ENCODE measurements at places on chromosomes 13 and 19.
A peak's percentile ranks its signal among the peaks of the same experiment; 100 is the strongest.

GRCh38 chr13:40515702-40516101 is 150.7 kb downstream of the FOXO1 start:
- no peak for DNase-seq

GRCh38 chr13:30806784-30807183 is 71.4 kb downstream of the ALOX5AP start:
- no peak for DNase-seq

DNA sequence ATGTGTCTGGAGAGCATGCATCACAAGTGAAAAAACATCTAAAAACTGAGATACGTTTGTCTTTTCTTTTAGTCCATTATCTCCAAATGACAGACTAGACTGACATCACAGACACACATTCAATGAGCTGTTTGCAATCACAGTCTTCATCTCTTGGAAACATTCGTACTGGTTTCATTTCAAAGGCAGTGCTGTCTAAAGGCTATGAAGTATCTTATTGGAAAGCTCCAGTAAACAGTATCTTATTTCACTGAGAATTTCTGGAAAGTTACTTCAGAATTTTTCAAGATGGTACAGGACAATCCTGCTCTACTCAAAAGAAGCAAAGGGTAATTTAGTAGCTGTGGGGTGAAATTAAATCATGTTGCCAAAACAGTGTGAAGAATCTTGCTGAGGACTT is 53.5 kb upstream of the TNFRSF19 start:
- DNase-seq = no peak

DNA sequence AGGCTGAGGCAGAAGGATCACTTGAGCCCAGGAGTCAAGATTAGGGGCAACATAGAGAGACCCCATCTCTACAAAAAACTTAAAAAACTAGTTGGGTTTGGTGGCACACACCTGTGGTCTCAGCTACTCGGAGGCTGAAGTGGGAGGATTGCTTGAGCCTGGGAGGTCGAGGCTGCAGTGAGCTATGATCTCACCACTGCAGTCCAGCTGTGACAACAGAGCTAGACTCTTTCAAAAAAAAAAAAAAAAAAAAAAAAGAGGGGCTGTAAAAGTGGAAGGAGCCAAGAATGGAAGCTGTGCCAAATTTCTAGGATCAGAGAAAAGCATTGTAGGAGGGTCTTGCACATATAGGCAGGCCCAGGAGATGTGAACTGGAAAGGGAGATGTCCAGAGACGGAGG is 9.6 kb downstream of the DNASE2 start:
- DNase-seq = no peak

DNA sequence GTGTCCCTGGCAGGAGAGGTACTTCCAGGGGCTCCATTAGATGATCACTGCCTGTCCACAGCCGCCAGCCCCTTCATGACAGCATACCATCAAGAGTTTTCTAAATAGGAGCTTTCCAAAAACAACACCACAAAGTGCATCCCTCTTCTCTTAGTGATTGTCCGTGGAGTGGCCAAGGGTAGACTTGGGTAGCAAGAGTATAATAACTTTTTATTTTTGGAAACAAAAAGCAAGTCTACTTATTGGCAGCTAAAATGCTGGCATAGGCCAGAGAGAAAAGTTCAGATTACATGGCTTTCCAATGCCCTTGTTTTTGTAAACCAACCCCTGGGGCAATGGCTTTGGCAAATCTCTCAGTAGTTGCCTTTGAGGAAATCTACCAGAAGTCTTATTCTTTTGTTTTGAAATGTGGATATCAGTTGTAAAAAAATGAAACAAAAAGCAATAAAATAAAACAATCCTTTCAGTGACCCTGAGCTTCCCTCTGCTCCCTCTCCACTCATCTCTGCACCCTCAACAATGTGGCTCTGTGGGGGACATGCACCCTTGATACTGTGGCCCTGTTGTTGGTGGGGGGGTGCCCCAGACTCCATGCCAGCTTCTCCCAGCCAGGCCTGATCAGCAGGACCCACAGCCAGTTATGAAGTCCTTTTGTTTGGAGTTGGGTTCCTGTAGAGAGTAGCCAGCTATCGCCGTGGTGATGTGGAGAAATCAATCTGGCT is 294.1 kb downstream of the DLEU7 start:
- no peak for DNase-seq

DNA sequence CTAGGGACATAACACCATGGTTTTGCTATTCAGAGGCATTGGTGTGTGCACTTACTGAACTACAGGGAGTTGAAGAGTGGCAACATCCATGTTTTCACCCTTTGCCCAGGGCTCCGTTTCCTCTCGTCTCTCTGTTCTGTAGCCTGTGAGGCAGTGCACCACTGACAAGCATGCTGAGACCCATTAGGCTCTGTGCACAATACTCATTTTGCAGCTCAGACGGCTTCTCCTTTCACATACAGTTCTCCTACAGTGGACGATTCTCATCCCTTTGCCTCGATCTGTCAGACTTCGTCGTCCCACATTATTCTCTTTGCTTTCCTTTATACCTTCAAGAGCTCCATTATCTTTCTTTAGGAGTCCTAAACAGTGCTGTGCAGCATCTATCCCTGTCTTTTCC is 403.7 kb downstream of the MYO16 start:
- DNase-seq = no peak

DNA sequence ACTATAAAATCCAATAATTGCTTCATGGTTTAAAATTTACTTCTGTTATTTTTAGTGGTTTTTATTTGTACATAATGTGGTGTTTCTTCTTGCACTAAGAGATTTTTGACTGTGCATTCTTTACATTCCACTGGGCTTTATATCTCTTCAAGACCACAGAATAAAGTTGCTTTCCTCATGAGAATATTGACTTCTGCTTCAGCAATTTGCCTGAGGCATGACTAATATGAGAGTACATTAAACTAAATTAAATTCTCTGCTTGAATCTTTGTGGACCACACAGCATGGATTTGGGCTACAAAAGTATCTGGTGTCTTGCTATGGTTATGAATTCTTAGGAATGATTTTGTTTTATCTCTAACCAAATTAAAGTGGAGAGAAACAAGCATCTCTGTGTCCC is 1463.4 kb upstream of the PCDH20 start:
- DNase-seq = no peak

GRCh38 chr19:19524053-19524452 is 4.7 kb upstream of the YJEFN3 start:
- no peak for DNase-seq

- no peak for DNase-seq
Measured at GRCh38 chr13:21137696-21138095, 38.7 kb downstream of the SKA3 start.

DNA sequence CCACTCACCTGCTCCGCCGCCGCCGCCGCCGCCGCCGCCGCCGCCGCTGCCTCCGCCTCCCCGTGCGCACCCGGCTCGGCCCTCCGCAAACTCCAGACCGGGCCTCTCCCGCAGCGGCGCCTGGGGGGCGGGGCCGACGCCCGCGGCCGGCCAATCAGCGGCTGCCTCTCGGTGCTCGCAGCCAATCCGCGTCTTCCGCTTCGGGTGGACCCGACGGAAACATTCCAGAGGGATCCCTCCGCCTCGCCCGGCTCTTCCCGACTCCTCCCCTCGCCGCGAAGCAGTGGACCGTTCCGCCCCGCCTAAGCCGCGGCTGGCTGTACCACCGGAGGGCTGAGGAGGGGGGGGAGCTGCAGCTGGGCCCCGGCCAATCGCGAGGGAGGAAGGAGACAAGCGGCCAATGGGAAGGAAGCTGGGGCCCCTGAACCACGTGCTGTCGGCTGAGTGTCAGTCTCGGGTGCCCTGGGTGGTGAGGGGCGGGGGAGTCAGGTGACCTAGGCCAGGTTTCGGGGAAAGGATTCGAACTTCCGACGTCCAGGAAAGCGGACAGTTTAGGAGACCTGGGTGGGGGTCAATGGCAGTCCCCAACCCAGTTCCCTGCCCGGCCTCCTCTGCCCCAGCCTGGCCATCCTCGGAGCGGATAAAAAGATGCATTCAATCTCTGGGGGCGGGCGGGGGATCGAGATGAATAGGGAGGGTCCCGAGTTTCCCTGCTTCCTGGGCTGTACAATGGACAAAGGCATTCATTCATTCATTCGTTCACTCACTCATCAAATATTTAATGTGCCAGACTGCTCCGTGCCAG is at the start of gene GIPC1:
TSS of gene GIPC1 (minus strand) at position 99 of the 805 bp plus-strand sequence. CDS start 13,151 bp downstream, outside the sequence.
- DNase-seq = peak; percentile 100

DNA sequence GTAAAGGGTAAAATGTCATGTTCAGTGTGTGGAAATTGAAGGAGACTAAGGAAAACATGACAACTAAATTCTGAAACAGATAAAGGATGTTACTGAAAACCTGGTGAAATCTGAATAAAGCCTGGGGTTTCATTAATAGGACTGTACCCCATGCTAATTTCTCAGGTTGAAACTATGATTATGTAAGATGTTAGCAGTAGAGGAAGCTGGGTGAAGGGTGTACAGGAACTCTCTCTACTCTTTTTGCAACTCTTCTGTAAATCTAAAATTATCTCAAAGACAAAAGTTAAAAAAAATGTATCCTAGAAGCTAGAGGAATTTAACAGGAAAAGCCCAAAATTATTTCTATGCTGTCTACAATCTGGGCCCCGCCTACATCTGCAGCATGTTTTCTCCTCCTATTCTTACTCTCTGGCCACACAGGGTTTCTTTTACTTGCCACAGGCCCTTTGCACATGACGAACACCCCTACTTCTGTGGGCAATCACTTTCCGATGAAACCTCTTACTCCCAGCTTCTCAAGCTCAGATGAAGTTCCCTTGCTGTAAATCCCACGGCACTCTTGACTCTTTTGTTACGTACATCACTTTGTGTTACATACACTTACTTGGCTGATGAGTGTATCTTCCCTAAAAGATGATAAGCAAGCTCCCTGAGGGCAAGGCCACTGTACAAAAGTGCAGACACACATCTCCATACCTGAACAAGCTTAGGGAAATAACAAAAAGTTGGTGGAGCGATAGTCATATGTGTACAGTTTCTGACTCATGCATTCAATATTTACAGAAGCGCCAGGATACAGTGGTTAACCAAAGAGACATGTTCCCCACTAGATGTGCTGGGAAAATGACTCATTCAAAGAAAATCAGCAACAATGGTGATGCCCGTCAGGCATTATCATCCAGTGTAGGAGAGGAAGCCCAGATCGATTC is 32.6 kb downstream of the RUBCNL start:
- DNase-seq = no peak

GRCh38 chr19:27824108-27824507 is 1388.8 kb downstream of the UQCRFS1 start:
- DNase-seq = no peak

DNA sequence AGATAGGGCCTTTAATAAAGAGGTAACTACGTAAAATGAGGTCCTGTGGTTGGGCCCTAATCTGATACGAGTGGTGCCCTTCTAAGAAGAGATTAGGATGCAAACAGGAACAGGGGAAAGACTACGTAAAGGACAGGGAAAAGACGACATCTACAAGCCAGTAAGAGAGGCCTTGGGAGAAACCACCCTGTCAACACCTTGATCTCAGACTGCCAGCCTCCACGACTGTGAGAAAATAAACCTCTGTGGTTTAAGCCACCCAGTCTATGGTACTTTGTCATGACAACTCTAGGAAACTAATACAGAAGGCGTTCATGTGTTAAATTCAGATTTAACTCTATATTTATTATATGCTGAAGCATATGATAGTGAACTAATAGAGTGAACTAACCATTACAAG is 566.3 kb downstream of the UQCRFS1 start:
- DNase-seq = no peak

DNA sequence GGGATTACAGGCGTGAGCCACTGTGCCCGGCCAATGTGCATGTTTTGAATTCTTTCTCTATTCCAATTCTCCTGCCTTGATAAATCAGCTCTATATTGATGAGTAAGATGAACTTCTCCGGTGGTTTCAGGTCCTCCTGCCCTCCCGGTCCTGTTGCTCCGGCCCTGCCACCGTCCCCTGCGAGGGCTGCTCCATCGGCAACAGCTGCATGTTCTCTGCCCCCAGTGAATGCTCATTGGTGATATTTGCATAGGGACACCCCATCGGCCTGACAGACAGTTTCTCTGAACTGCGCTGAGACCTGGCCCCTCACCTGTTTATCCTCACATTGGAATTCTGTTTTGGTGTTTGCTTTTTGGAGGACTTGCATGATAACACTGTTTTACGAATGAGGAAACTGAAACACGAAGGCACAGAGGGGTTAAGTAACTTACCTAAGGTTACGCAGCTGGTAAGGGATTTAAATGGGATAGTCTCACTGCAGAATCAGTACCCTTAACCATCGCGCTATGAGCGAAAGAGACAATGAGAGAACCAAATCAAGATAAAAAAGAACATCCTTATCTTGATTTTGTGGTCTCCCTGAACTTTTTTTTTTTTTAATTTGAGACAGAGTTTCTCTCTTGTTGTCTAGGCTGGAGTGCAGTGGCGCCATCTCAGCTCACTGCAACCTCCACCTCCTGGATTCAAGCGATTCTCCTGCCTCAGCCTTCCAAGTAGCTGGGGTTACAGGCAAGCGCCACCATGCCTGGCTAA is 32.2 kb downstream of the ZNF557 start:
- no peak for DNase-seq

- DNase-seq = no peak
Measured at GRCh38 chr19:35908010-35908441, at the start of gene TYROBP. TYROBP (minus strand) TSS chr19:35908295; CDS start chr19:35908228, 67 bp downstream.

GRCh38 chr19:45076851-45077730 is 813 bp upstream of the ZNF296 start:
- DNase-seq = peak; percentile 43

DNA sequence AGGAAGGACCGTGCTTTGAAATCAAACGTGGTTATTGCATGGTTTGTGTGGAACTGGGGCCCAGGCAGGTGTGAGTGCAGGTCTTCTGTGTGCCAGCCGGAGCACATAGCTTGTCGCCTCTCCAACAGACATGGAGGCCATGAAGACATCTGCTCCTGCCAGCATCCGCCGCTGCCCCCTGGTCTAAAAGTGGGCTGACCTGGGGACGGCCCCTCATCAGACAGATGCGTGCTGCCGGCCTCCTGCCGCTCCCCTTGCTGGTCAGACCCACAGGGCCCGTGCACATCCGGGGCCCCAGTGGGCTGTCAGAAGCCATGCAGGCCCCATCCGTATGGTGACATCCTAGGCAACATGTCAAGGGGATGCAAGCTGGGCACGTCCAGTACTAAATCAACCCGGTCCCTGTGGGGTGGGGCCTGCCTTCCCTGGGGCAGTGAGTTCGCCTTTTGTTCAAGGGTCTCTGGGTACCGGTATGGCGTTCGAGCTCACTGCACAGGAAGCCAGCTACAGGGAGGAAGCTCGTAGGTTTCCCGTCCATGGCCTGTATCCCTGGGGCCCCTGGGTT is 88.0 kb upstream of the MCF2L start:
- DNase-seq = no peak

DNA sequence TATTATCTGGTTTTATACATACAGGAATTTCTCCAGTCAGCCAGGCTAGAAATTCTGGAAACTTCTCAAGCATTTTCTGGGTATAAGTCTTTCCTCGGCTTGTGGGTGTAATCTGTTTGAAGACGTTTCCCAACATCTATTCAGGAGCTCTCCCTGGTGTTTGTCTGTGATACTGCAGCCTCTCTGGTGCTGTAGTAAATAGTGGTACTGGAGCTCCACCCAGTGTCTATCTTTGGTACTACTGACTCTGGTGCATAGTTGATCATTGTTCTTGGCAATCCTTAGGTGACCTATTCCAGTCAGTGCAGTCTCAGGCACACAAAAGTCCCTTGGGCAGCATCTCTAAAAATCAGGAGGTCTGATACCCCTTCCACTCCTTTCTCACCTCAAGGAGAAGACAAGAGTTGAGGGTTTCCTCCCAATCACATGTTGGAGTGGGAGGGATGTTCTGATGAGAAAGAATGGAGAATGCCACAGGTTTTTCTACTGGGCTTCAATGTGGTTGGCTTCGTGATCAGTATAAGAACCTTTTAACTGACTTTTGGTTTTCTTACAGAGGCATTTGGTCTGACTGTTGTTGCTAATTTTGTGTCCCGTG is 115.5 kb downstream of the CYSLTR2 start:
- DNase-seq = peak; percentile 98

- DNase-seq = no peak
Measured at GRCh38 chr13:33480561-33480960, 195.0 kb upstream of the STARD13 start.

GRCh38 chr19:9881720-9882119 is 46.6 kb downstream of the PIN1 start:
- DNase-seq = peak; percentile 98

All from NCI-H82 (cell line).